ENCODE measurements at places on chromosomes 1 and 21.

DNA sequence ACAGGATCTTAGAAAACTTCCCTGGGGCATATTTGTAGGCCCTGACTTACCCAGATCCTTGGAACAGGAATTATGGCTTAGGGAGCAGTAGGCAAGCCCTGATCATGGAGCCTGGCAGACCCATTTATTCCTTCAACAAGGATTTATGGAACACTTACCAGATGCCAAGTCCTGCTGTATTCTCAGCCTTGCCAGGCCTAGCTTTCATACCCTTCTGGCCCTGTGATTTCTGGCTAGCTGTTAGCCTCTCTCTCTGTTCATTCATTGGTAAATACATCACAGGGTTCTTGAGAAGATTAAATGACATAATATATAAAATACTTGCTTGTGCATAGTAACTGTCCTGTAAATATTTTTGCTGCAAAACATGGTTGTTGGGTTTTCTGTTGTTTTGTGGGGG lies 32.4 kb upstream of the SRP9 start:
- no peak for DNase-seq

GRCh38 chr1:8082945-8083344 lies 56.8 kb upstream of the ERRFI1 start:
- no peak for DNase-seq

DNA sequence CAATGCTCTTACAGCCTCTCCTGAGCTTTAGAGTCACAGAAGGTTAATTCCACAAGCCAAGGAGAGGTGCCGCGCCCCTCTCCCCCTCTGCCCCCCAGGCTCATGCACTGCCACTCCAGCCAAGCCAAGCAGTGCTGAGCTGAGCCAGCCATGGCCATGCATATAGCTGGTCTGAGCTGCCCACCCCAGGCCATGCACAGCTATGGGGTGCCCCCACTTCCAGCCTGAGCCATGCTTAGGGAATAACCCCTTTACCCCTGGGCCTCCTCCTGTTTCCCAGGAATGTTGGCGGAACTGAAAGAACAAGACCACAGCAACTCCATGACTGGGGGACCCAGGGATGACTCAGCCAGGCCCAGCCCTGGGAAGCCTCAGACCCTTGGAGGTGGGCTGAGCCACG lies 34.0 kb upstream of the MAGOH start:
- DNase-seq = no peak

DNA sequence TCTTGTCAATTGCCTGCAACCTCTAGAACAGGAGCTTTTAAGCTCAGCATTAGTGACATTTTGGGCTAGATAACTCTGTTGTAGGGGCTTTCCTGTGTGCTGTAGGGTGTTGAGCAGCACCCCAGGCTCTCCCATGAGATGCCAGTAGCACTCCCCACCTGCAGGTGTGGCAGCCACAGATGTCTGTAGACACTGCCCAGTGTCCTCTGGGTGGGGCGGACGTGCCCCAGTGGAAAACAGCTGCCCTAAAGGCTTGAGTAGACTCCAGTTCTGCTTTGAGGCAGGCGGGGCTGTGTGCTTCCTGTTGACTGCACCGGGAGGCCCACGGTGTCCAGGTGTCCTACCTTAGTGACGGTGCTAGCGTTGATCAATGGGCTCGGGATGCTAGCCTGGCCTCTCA lies 16.9 kb upstream of the PWP2 start:
- no peak for DNase-seq

GRCh38 chr1:156973417-156973816 lies 53.0 kb downstream of the LRRC71 start:
- no peak for DNase-seq

GRCh38 chr1:152497273-152497672 lies 13.3 kb upstream of the LCE5A start:
- no peak for DNase-seq
